Breast epithelium (tissue), 4 donors: ENCODE measurements at places on chromosomes 11 and 22. TPM values are rescaled to one million over a fixed set of nuclear protein-coding genes. Genes with fewer than 3 reads are reported as not detected.
A peak's percentile ranks its signal among the peaks of the same experiment; 100 is the strongest.

The TH gene
- total RNA-seq: not detected

The PITPNB gene
- 49.2 TPM for total RNA-seq

The CYTH4 gene
- 10.5 TPM for total RNA-seq

The FOXR1 gene
- not detected for total RNA-seq

The ACRV1 gene
- total RNA-seq: not detected

The CCDC15 gene
- 2.1 TPM for total RNA-seq

The MMP13 gene
- not detected for total RNA-seq

The ALKBH8 gene
- 11.4 TPM for total RNA-seq

DNA sequence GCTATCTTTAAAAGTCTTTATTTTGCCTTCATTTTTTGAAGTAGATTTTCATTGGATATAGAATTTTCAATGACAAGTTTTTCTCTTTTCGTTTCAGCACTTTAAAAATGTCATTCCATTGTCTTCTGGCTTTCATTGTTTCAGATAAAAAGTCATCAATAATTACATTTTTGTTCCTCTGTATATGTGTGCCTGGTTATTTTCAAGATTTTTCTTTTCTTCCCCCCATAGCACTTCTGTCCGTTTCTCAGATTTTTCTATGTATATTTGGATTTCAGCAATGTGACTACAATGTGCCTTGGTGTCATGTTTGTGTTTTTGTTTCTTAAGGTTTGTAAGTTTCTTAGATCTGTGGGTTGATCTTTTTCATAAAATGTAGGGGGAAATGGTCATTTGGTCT lies 66.3 kb upstream of the HSD17B12 start:
- H3K27ac ChIP-seq: no peak overlapping the region
- no peaks in the 10 kb centered on the region for H3K36me3 ChIP-seq
- DNase-seq: no peak

DNA sequence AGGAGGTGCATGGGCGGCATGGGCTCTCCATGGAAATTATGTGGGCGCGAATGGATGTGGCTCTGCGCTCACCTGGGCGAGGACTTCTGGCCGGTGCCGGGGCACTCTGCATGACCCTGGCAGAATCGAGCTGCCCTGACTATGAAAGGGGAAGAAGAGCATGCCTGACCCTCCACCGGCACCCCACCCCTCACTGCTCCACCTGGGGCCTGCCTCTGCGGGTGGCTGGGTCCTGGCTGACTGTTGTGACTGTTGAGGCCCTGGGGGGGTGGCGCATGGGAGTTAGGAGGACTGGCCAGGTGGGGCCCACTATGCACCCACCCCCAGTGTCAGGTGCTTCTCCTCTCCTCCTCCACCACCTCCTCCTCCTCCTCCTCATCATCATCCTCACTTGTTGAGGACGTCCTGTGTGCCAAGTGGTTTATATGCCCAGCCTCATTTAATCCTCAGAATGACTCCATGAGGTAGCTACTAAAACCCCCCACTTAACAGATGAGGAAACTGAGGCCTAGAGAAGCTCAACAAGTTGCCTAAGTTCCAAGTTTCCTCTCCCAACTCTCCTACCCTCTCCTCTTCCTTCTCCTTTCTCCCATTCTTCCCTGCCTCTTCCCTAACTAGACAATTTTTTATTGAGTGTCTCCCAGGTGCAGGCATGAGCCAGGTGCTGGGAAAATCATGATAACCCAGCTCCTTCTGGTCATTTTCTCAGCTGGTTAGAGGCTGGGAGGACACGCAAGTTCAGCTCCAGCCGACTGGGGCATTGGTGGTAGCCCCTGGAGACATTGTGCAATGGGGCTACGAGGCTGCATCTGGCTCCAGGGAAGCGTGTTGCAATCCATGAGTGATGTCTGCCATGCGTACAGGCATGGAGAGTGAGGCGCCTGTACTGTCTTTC lies 2.3 kb downstream of the MYEOV start:
- H3K36me3 ChIP-seq: no peaks in the 10 kb centered on the region
- DNase-seq: no peak
- H3K4me3 ChIP-seq: no peak overlapping the region
- peak overlapping the region; percentile 84 for H3K27ac ChIP-seq

- H3K27ac ChIP-seq: peak overlapping the region; percentile 82
- no peaks in the 10 kb centered on the region for H3K27me3 ChIP-seq
- peaks cover 10% of the 10 kb centered on the region for H3K4me1 ChIP-seq
- DNase-seq: peak; percentile 56
Observed at GRCh38 chr11:70076461-70076931, 1.6 kb upstream of the ANO1 start.

DNA sequence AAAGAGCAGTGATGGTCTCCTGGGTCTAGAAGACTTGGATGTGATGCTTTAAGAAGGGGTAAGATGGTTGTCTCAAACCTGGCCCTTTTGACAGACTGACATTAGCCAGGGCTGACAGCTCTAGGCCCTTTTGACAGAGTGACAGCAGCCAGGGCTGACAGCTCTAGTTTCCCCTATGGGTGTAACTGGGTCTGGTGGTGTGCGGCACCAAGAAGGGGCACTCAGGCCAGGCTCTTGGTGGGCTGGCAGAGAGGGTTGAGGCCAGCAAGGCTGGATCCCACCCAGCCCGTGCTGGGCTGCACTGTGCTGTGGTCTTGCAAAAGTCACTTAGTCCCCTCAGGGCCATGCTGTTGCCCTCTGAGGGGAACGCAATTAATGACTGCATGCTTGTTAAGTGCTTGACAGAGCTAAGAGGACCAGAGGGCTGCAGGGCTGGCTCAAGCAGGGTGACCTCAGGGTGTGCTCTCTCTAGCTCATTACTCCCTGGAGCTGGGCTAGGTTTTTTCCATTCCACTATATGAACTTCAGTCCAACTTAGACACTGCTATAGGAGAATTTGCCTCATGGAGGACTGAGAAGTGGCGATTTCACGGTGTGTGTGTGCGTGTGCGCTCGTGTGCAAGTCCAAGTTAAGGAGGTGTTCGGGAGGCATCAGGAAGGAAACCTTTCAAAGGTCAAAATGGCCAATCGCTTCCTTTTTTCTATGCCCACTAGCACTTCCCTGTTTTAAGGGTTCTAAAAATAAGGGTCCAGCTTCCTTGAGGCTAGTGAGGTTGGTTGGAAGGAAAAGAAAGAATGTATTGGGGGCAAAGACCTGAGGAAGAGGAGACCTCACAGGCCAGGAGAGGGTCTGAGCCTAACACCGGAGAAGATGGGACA lies 4.4 kb downstream of the UBASH3B start:
- no peak overlapping the region for H3K4me3 ChIP-seq
- H3K36me3 ChIP-seq: no peaks in the 10 kb centered on the region
- no peak overlapping the region for H3K27ac ChIP-seq

- H3K36me3 ChIP-seq: no peaks in the 10 kb centered on the region
- no peak for DNase-seq
- no peak overlapping the region for H3K4me3 ChIP-seq
- H3K27ac ChIP-seq: no peak overlapping the region
- no peaks in the 10 kb centered on the region for H3K27me3 ChIP-seq
Observed at GRCh38 chr11:128614026-128614425, 26.7 kb upstream of the ETS1 start.

GRCh38 chr11:96188243-96189006 lies 154.6 kb downstream of the MAML2 start:
- no peaks in the 10 kb centered on the region for H3K27me3 ChIP-seq
- no peak for DNase-seq
- no peaks in the 10 kb centered on the region for H3K36me3 ChIP-seq
- peaks cover 11% of the 10 kb centered on the region for H3K4me1 ChIP-seq

- H3K36me3 ChIP-seq: peaks cover 5% of the 10 kb centered on the region
- H3K4me1 ChIP-seq: no peaks in the 10 kb centered on the region
- H3K27me3 ChIP-seq: no peaks in the 10 kb centered on the region
- H3K4me3 ChIP-seq: no peak overlapping the region
Observed at GRCh38 chr11:108718466-108718865, 53.6 kb downstream of the DDX10 start.

GRCh38 chr11:113730887-113731726 lies 25.0 kb upstream of the TMPRSS5 start:
- no peaks in the 10 kb centered on the region for H3K36me3 ChIP-seq
- no peaks in the 10 kb centered on the region for H3K4me1 ChIP-seq
- no peak overlapping the region for H3K27ac ChIP-seq
- H3K27me3 ChIP-seq: no peaks in the 10 kb centered on the region

GRCh38 chr22:27296091-27296675 lies 505.4 kb downstream of the MN1 start:
- no peaks in the 10 kb centered on the region for H3K4me1 ChIP-seq
- no peak overlapping the region for H3K4me3 ChIP-seq
- no peak for DNase-seq

DNA sequence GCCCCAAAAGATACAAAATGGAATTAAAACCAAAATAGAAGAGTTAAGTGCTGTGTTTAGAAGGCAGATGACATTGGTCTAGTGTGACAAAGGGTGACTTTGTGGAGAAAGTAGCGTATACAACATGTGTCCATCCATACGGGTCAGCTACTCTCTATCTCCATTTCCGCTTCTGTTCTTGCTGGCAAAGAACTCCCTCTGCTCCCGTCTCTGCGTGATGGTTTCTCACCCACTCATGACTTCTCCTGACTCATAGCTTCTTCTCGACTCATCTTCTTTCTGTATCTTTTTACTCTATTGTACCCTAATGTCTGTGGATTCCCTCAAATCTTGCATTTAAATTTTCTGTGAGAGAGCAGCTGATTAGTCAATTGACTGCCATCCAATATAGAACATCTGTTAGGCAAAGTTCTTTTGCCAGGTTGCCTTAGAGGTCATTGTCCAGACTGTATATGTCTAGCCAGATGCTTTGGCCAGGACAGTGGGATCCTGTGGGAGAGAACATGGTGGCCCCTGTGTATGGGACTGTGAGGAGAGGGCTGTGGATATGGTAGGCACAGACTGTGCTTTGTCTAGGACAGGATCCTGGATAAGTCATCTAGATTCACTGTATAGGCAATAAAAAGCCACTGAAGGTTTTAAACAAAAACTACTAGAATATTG lies 28.4 kb downstream of the MMP13 start:
- H3K4me1 ChIP-seq: no peaks in the 10 kb centered on the region
- DNase-seq: no peak
- no peaks in the 10 kb centered on the region for H3K36me3 ChIP-seq
- no peaks in the 10 kb centered on the region for H3K27me3 ChIP-seq

DNA sequence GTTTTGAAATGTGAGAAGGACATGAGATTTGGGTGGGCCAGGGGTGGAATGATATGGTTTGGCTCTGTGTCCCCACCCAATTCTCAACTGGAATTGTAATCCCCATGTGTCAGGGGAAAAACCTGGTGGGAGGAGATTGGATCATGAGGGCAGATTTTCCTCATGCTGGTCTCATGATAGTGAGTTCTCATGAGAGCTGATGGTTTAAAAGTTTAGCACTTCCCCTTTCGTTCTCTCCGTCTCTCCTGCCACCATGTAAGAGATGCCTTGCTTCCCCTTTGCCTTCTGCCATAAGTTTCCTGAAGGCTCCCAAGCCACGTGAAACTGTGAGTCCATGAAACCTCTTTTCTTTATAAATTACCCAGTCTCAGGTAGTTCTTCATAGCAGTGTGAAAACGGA lies 113.5 kb downstream of the FCHSD2 start:
- H3K27me3 ChIP-seq: no peaks in the 10 kb centered on the region
- no peak for DNase-seq
- H3K27ac ChIP-seq: no peak overlapping the region
- no peaks in the 10 kb centered on the region for H3K36me3 ChIP-seq
- no peaks in the 10 kb centered on the region for H3K4me1 ChIP-seq

DNA sequence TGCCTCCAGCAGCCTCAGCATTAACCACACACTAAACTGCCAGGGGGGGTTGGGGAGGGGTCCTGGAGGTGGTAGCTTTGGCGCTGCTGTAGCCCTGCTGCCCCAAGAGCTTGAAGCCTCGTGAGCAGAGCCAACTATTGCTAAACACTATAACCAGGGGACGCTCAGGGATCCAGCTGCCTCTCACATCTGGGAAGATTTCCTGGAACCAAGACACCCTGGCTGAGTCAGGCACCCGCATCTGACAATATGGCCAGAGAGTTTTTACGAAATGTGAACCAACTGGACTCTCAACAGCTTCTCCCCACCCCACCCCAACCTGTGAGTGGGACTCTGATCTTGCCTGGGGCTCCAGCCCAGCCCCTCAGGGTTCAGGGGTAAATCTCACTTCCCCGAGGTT lies 14.3 kb downstream of the C1QTNF6 start:
- no peaks in the 10 kb centered on the region for H3K27me3 ChIP-seq
- H3K36me3 ChIP-seq: no peaks in the 10 kb centered on the region
- no peak overlapping the region for H3K27ac ChIP-seq
- peaks cover 27% of the 10 kb centered on the region for H3K4me1 ChIP-seq
- H3K4me3 ChIP-seq: no peak overlapping the region

DNA sequence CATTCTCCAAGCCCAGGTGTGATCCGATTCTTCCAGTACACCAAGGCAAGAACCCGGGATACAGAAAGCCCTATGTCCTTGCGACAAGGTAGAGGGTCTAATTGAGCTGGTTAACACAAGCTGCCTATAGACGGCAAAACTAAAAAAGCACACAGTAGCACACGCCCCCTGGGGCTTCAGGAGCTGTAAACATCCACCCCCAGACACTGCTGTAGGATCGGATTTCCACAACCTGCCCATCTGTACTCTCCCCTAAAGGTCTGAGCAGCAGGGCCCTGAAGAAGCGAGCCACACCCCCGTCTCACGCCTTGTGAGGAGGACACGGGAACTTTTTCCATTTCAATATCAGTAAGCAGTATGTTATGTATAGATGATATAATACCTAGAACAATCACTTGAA lies 624.7 kb downstream of the BUD13 start:
- H3K36me3 ChIP-seq: no peaks in the 10 kb centered on the region
- no peaks in the 10 kb centered on the region for H3K4me1 ChIP-seq
- H3K27me3 ChIP-seq: no peaks in the 10 kb centered on the region

- peak overlapping the region; percentile 18 for H3K4me3 ChIP-seq
- DNase-seq: peak; percentile 26
- H3K27me3 ChIP-seq: peaks cover 2% of the 10 kb centered on the region
- no peak overlapping the region for H3K27ac ChIP-seq
- H3K4me1 ChIP-seq: peaks cover 3% of the 10 kb centered on the region
- no peaks in the 10 kb centered on the region for H3K36me3 ChIP-seq
Observed at GRCh38 chr22:26658671-26659478, 1.5 kb downstream of the MIAT start.
